ENCODE measurements at places on chromosomes 5 and 9.

DNA sequence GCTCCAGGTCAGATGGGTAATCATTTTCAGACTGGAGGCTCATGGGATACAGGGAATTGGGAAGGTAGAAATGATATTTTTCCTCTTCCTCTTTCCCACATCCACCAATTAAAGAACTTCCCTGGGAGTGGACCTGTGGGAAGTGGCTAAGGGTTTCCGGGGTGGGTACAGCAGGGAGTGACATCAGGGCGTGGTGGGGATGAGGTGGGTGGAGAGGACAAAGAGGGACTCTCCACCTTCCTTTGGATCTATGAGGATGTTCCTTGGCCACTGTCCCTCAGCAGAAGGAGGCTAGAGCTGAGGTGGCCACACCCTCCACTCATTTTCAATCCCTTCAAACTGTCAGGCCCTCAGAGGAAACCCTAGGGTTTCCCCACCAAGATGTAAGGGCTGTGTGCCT, 54.7 kb downstream of the IRF1 start:
- no peak for DNase-seq

DNA sequence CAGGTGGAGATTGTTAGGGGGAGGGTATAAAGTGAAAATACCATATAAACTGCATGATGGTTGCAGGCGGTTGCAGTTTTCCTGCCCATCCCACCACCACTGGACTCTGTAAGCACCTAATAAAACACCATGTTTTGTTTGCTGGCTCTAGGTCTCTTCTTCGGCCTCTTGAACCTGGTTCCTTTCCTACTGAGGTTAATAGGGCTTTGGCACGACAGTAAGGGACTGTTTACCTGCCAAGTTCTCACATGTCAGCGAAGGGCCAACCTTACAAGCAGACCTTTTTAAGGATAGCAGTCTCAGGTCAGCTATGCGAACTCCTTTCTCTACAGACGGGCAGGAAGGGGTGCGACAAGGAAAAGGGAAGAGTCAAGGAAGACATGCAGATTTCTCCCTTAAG, 3.4 kb upstream of the RFESD start:
- DNase-seq, result no peak

DNA sequence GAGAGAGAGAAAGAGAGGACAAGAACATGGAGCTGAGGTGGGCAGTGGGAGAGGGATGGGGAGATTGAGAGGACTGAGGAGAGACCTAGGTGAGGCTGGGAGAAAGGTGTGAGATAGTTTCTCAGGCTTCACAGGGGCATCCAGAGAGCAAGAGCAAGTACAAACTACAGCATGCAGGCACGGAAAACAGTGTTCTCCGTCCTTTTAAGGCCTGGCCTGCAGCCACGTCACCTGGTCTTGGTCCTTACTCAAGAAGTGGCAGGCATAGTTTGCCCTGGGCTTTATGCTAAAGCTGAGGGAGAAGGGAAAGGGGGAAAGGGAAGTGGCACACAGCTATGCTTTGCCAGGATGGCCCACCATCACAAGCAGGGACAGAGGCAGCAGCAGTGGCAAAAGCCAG, 65.7 kb downstream of the SIL1 start:
- no peak for DNase-seq

- no peak for DNase-seq
Observed at GRCh38 chr9:84751921-84752320, 82.4 kb downstream of the NTRK2 start.

GRCh38 chr9:23543419-23543818, 282.6 kb downstream of the ELAVL2 start:
- no peak for DNase-seq

- no peak for DNase-seq
Observed at GRCh38 chr5:126383246-126383645, 40.0 kb upstream of the GRAMD2B start.

GRCh38 chr9:73844135-73844534, 653.0 kb upstream of the RORB start:
- DNase-seq, result peak; percentile 76

GRCh38 chr5:112822456-112822855, 38.6 kb upstream of the SRP19 start:
- no peak for DNase-seq

GRCh38 chr9:970151-970996, 6.1 kb upstream of the DMRT3 start:
- no peak for DNase-seq

DNA sequence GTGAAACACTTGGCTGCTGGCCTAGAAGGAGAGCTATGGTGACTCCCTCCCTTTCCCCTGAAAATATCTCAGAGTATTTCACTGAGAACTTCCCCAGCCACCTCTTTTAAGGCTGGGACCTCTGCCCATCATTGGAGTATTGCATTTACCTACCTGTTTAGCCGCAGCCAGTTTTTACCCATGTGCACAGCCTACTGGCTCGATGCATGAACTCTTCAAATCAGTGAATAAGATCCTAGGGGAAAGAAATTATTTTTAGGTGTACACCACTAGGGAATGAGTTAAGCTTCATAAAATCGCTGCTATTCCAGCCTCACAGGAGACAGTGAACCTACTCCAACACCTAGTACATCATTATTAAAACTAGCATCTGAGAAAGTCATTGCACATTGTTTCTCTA, 16.8 kb upstream of the FAM174A start:
- DNase-seq, result no peak

DNA sequence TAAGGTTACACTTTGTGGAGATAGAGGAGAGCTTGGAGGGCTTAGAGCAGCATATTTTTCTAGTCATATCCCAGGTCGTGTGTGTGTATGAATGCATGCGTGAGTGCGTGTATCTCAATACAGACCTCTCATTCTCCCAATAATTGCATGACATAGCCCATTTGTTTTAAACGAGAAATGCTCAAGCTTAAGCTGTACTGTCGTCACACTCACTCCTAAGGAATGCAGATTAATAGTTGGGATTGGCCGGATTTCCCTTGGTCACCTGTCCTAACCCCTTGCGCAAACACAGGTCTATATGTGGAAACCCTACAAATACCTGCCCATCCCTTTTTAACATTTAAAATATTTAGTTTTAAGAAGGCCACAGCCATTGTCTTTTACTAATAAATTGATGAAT, 165.8 kb downstream of the SEMA5A start:
- DNase-seq, result no peak

- no peak for DNase-seq
Observed at GRCh38 chr5:179166886-179167841, 107.0 kb downstream of the ZNF354C start.

DNA sequence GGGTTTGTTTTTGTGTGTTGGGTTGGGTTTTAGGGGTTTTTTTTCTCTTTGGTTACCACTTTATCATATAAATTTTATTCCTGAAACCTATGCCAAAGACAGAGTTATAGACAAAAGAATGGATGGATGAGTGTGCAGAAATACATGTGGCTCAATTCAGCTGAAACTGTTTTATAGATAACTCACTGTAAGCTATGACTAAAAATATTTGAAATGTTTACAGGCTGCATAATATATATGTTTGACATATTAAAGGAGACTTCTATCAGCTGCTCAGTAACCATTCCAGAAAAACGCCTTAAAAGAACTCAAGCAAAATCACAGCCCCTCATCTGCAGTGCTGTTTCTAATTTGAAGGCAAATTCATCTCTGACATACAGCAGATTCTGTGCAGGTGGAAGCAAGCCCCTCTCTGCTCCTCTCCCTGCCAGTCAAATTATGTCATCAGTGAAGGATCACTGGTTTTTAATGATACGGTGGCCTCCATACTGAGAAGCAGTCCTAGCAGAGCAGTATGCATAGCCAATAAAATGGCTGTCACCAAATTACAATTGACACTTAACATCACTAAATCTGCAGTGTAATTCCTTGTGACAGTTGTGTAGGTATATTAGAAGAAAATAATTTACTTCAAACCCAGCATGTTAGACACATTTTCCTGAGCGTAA, 301.6 kb downstream of the NR2F1-AS1 start:
- no peak for DNase-seq

DNA sequence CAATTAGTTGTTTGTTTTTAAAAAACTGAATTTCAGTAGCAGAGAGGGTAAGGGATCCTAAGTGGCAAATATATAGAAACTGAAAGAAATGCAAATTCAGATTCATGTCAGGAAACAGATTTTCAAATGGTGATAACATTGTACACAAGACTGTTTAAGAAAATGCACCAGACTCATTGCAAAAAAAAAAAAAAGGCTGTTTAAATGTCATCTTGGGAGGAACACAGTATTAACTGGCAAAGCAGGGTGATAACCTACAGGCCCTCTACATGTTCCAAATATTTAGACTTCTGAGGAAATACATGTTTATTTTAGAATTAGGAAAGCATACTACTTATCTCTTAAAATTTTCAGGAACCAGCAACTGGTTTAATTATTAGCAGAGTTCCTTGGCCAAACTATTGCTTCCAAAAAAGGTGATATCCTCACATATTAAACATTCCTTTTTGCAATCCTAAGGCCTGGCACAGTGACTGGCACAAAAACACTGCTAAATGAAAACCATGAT, 114.5 kb downstream of the TSSK1B start:
- no peak for DNase-seq

DNA sequence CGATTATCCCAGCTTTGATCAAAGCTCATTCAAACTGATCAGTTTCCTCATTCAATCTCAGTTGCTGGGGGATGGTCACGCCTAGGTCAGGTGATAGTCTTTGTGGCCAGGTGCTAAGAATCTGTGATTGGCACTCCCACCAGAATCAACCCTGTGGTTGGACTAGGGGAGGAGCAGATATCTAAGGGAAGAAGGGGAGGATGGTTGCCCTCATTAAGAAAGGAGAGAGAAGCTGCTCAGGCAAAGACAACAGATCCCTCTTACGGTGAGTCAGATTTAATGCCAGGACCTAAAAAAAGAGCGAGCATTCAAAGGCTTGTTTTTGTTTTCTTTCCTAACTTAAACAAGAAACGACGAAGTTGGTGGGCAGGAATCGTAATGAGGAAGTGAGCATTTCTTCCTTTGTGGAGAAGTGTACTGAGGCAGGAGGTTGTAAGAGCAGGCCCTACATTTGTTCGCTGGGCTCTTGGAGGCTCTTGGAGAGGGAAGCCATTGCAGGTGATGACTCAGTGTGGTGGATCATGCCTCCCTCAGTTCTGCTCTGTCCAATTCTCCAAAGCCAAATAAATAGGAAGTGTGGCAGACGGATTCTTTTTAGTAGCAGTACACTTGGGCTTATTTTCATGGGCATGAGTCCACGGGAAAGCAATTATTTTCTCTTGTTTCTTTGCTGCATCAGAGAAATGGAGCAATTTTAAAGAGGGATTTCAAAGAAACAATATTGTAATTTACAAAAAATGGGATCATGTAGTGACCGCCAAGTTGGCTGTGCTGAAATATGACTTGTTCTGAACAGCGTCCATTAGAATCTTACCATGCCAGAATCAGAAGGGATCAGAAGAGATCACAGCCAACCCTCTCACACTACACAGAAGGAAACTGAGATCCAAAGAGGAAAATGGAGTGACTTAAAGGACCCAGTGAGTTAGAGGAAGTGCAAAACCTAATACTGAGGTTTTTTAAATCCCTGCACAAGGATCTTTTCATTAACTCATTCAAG, 18.7 kb upstream of the TGFBR1 start:
- no peak for DNase-seq

GRCh38 chr5:172854451-172854871, 20.4 kb downstream of the ERGIC1 start:
- DNase-seq, result no peak

DNA sequence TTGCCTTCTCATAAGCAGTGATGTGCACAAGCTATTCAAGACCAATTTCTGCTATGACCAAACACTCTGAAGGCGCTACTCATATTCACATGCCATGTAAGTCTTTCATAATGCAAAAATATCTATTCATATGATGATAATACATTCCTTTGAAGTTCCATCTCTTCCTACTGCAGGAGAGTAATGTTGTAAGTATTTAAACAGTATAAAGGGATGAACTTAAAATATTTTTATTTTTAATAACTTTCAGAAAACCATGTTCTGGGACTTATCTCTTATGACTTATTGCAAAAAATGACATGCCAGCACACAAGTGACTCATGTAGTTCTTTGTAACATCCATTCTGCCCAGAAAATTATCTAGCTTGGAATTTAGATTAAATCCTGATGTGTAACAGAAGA, 376.4 kb downstream of the KCTD16 start:
- no peak for DNase-seq

GRCh38 chr5:150172145-150172544, 5.6 kb downstream of the CDX1 start:
- DNase-seq, result no peak

DNA sequence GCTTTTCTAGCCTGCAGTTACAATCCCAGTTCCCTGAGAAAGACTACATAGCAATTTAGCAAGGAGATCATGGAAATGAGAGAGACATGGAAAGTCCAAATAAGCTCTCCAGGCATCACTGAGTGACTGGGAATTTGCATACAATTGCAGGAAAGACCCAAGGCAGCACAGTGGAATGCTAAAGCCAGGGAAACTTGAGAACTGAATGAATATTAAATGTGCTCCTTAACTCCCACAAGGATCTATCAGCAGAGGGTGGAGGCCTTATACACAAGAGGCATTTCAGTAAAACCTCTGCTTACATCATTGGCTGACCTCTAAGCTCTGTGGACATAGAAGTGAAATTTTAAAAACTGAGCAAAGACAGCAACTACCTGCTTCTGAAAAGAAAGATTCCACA, 355.6 kb upstream of the DAB2 start:
- no peak for DNase-seq

GRCh38 chr9:135074354-135075233, 12.9 kb upstream of the OLFM1 start:
- DNase-seq, result no peak

DNA sequence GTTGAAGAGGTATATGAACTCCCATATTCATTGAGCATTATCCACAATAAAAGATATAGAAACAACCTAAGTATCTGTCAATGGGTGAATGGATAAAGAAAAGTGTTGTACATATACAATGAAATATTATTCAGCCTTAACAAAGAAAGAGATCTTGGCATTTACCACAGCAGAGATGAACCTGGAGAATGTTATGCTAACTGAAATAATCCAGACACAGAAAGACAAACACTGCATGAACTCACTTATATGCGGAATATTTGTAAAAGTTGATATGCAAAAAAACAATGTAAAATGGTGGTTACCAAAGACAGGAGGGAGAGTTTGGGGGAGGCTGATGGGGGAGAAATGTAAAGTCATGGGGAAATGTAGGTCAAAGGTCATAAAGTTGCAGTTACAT, 278.7 kb downstream of the ZNF608 start:
- no peak for DNase-seq

GRCh38 chr9:6605202-6605601, 40.3 kb downstream of the GLDC start:
- DNase-seq, result no peak

- no peak for DNase-seq
Observed at GRCh38 chr5:126137891-126138280, 285.3 kb upstream of the GRAMD2B start.

All from NCI-H187 treated with DMSO at 0.1 percent for 48 hours (cell line).